Memory B cell (primary cell): ENCODE measurements at places on chromosomes 12 and 14.

GRCh38 chr14:38175658-38176057 is 32.0 kb upstream of the SSTR1 start:
- DNase-seq, result no peak

- no peak for DNase-seq
These were observed 16.5 kb downstream of the MORN3 start for GRCh38 chr12:121652767-121653497.

DNA sequence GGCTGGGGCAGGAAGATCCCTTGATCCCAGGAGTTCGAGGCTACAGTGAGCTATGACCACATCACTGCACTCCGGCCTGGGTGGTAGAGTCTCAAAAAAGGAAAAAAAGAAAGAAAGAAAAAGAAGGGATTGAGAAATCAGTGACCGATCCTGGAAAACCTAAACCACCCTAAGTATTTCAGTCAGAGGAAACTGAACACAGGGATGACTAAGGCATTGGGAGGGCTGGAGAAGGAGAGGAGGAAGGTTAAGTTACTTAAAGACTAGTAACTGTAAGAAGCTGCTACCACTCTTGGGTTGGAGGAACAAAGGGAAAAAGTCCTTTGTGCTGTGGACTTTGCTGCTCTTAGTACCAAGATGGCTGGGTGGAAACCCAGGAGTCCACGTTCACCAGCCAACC is 10.6 kb downstream of the HHIPL1 start:
- DNase-seq, result no peak

DNA sequence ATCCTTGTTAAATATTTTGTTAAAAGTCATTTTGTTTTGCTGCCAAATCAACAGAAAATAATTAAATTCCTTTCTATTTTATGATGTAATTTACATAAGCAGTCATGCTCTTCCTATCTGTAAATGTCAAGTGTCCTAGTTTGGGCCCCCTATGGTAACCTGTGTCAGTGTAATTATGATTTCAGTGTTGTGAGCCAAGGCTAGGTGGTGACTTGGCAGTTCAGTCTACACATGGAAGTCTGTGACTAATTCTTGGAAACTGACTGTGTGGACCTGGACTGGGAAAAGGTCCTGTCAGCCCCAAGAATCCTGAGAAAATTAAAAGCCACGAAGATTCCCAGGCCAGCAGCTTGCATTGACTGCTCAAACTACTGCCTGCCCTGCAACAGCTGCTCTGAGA is 371.0 kb downstream of the FUT8 start:
- no peak for DNase-seq

- DNase-seq, result no peak
These were observed 1256.8 kb upstream of the FLRT2 start for GRCh38 chr14:84273181-84273580.

DNA sequence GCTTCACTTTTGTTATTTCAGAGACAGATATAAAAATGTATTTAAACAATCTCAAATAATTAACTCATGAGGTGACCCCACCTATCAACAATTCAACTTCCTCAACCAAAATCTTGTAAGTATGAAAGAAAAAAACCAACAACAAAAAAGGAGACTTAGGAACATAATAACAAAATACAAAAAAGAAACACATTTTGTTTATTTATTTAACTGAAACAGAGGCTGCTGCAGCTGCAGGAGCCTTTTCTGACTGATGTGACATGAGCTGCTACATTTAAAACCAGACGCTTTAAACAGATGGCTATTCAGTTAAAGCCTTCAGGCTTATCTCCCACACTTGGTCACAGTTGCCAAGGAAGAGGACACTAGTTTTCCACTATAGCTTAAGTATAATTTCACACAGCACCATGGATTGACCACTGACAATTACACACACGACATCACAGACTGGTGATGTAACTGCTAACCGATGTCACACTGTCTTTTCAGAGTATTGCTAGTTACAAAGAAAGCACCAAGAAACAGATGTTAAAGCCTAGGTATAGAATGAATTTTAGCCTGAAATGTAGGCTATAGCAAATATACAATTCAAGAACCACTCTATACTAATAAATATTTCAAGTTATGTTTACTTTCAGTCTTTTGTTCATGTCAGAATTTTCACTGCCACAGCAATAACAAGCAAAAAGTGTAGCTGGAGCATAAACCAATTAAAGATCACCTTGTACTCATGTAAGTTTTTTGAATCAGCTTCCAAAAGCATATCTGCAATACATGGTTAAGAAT is 113.0 kb downstream of the MED13L start:
- DNase-seq, result no peak

- no peak for DNase-seq
These were observed 28.2 kb downstream of the MAPKAPK5 start for GRCh38 chr12:111870216-111870615.

DNA sequence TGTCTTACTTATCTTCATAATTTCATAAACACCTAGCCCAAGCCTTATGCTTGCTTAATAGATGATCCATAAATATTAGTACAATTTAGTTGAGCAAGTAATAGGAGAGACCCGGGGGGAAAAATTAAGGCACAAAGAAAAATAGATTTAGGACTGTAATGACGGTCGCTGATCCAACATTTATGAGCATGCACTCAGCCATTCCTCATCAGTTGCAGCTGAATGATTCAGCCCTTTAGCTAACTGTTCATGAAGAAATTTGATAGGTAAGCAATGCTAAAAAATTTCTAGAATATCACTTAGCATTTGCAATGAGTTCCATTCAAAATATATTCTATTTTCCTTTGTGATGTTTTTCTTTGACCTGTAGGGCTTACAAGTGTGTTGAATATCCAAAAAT is 163.2 kb downstream of the PTPRO start:
- DNase-seq, result no peak

GRCh38 chr12:122282061-122282460 is 15.8 kb upstream of the VPS33A start:
- DNase-seq, result no peak

GRCh38 chr14:58638231-58639197 is 752 bp downstream of the DACT1 start:
- no peak for DNase-seq

GRCh38 chr14:105944632-105945610 is 418.5 kb downstream of the TMEM121 start:
- DNase-seq, result peak; percentile 55

GRCh38 chr14:85445151-85445795 is 84.7 kb upstream of the FLRT2 start:
- DNase-seq, result no peak

- no peak for DNase-seq
These were observed 21.1 kb downstream of the PLEKHG3 start for GRCh38 chr14:64725261-64725815.

DNA sequence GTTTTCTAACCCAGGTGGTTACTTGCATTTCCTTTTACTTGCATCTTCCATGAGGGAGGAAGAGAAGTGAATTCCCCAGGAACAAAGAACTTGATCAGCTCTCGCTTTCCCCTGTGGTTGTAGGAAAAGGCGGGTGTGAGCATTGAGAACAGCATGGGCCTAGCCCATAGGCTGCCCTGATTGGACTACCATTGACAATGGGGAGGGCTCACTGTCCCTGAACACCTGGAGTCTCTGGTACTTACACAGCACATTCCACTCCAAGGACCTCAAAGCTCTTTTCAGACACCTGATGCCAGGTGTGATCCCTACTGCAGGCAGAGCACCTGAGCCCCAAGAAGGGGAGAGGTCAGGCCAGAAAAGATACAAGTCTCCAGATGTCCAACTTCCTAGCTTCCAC is 25.0 kb downstream of the MAX start:
- DNase-seq, result no peak

DNA sequence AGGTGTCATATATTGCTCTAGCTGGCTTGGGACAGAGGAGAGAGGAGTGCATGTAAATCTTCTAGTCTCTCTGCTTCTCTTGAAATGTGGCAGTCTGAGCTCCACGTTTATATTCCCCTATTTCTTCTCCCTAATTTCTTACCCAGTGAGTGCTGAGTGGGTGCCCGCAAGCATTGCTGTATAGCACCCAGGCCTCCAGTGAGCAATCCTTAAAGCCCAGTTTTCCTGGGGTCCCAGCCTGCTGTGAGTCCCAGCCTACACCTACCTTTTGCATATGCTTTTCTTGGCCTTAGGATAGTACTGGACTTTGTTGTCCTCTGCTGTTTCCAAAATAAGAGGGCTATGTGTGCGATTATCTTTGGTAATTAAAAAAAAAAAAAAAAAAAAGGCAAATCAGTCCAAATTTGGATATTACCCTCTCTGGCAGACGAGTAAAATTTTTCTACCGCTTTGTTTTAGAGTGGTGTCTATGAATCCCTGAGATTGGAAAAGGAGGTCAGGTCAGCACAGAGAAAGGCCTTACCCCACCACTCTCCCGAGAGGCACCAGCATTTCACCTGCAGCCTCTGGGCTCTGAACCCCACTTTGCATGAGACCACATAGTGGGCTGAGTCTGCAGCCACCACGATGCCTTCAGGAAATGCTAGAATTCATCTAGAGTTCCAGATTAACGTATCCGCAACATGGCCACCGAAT is 1.1 kb downstream of the MGST1 start:
- DNase-seq, result no peak

DNA sequence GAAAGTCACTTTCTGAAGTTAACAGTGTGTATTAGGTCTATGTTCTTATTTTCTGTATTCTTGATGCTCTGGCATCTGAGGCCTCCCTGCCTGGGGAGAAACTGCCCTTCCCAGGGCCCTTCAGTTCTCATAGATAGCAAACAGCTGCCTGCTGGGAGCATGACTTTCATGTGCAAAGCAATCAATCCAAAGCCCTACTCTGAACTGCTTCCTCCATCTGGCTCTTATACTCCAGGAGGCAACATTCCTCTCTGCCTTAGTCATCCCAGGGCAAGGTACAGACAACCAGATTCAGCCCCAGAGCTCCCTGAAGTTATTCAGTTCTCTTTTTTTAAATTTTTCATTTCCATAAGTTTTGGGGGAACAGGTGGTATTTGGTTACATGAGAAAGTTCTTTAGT is 41.7 kb upstream of the RIN3 start:
- no peak for DNase-seq

- no peak for DNase-seq
These were observed 33.8 kb downstream of the SPTB start for GRCh38 chr14:64845878-64846277.

- DNase-seq, result no peak
These were observed 117.4 kb downstream of the TGFB3 start for GRCh38 chr14:75864352-75864751.

DNA sequence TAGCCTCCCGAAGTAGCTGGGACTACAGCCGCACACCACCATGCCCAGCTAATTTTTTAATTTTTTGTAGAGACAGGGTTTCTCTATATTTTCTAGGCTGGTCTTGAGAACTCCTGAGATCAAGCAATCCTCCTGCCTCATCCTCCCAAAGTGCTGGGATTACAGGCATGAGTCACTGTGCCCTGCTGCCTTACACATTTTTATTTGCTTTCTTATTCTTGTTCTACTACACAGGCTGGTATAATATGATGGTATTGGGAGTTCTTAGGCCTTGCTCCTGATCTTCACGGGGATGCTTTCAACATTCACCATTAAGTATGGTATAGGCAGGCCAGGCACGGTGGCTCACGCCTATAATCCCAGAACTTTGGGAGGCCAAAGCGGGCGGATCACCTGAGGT is 21.2 kb downstream of the DGLUCY start:
- DNase-seq, result no peak

DNA sequence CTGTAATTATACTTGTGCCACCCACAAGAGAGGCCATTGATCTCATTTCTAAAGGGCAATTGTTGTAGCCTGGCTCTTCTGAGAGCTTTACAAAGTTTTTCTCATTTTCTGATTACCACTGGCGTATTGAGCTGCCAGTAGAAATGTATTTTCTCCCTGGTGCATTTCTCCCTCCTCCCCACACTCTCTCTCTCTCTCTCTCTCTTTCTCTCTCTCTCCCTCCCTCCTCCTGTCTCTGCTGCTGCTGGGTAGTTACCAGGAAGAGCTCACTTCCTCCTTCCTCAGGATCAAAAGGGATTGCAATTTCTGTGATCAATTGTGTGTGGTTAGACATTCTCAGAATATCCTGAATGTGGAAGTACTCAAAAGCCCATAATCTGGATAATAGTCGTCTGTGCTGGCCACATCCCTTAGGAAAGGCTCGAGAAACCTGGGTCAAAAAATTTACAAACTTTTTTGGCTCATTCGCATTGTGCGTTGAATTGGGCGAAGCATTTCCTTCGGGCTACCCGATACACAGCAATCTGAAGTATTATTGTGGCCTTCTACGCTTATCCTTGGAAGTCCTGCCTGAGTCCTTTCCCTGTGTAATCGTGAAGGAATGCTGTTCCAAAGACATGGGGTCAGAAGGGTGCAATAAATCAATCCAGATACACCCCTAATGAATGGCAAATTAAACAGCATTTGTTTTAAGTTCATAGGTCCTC is 254.8 kb downstream of the MSRB3 start:
- no peak for DNase-seq

- DNase-seq, result no peak
These were observed 547.1 kb upstream of the USP15 start for GRCh38 chr12:61713121-61713520.

- DNase-seq, result no peak
These were observed 30.3 kb downstream of the PPP2R5E start for GRCh38 chr14:63512861-63513260.

- no peak for DNase-seq
These were observed 183.8 kb downstream of the FOXA1 start for GRCh38 chr14:37411079-37411735.

DNA sequence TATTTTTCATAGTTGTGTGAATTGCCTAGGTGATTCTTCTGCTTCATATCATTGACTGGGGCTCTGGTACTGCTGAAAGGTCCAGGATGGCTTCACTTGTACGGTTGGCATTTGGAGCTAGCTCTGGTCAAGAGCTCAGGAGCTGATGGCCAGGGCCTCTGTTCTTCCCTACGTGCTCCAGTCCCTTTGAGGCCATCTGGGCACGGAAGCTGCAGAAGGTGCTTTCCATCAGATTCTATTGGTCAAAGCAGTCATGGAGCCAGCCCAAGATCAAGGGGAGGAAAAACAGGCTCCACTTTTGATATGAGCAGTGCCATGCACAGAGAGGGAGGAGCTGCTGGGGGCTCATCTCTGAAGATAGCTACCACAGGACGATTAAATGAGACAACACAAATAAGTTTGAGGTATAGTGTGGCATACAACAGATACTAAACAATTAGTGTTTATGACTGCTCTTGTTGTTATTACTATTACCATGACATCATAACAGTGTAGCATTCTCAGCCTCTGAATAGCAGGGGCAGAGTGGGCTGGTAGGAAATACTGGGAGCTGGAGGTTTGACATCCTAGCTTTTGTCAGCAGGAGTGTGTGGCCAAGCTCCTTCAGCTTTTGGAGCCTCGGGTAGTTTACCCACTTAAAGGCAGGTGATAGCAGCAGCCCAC is 10.4 kb downstream of the KRT83 start:
- no peak for DNase-seq
